ENCODE measurements at places on chromosomes 16 and 17.

- DNase-seq: no peak
Observed at GRCh38 chr17:47621293-47622179, 28.2 kb upstream of the KPNB1 start.

DNA sequence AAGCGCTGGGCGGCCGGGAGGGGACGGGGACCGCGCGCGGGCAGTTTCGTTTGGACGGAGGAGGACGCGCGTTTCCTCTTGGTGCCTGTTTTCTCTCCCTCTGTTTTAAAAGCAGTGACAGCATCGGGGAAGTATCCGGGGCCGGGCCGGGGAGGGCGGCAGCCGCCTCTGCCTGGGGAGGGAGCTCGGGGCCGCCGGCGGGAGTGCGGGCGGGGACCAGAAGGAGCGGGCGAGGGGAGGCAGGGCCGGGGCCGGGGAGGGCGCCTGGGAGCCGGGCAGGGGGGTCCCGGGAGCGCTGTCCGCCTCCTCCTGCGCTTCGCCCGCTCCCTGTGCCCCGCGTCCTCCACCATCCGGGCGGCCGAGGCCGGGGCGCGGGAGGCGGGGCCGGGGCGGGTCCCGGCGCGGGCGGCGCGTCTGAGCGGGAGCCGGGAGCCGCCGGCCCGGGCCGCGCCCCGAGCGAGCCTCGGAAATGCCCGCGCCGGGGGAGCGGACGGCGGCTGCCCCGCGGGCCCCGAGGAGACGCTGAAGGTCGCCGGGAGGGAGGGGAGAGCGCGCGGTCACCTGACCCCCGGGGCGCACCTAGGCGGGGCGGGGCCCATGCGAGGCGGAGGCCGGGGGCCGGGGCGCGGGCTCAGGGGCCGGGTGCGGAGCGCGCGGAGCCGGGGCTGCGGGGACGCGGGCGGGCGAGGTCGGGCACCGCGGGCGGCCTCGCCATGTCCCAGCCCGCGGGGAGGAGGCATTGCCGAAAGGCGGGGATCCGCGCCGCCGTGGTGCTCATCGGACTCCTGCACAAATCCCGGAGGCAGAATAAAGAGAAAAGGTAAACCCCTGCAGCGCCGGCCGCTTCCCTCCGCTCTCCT is 57.3 kb downstream of the RAP1GAP2 start:
- DNase-seq: no peak

DNA sequence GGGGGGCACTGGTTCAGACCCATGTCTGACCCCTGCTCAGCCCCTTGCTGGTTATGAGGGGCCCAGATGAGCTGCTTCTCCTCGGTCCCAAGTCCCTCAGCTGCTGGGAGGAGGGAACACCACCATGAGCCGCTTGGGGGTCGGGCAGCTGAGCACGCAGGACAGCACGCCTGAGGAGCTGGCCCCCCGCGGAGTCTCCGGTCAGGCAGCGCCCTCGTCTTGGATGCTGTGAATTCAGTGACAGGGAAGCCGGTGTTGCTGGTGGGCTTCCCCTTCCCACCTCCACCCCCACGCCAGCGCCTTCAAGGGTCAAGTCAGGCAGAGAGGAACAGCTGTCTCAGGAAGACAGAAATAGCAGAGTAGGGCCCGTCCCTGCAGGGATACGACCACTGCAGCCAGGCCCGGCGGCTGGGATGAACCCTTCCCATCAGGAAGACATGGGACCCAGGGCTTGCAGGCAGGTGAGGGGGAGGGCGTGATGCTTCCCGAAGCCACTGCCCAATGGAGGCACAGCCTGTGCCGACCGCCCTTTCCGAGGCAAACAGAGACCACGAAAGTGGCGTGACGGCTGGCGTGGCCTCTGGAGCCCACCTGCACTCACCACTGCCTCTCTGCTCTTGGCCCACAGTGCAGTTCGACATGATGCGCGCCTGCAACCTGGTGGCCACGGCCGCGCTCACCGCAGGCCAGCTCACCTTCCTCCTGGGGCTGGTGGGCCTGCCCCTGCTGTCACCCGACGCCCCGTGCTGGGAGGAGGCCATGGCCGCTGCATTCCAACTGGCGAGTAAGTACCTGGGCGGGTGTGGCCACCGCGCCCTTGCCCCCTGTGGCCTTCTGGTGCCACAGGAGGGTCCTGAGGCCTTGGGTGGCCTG is 8.1 kb downstream of the TMEM204 start:
- no peak for DNase-seq

GRCh38 chr16:84643180-84643583 is 5.1 kb upstream of the KLHL36 start:
- DNase-seq: no peak

- no peak for DNase-seq
Observed at GRCh38 chr17:77546772-77547241, 406.0 kb downstream of the SEC14L1 start.

DNA sequence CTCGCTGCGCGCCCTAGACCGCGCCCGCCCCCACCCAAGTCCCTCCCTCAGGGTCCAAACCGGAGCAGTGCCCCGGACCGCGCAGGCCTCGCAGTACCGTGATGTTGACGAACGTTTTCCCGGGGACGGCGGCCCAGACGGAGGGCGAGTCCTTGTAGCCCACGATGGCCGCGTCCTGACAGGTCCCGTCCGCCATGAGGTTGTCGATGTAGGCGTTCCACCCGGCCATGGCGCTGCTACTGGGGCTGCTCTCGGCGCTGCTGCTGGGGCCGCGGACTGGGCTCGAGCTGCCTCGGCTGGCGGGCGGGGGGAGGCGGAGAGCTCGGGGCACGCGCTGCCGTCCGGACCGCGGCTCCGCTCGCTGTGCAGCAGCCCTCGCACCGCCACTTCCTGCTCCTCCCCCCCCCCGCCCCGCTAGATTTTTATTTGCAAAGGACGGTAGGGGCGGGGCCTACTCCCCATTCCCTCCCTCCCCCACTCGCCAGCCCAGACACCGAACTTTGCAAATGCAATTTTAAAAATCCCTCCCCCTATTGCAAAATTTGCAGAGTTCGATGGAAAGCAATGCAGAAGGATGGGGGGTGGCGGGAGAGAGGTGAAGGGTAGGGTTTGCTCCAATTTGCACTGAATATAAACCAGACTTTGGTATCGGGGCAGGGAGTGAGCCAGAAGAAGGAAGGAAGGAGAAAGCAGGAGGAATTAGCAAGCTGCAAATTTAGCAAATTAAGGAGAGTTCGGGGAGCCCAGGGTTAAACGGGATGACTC is at the start of gene PFN1:
TSS of gene PFN1 (minus strand) at position 365 of the 765 bp plus-strand sequence. CDS start at position 229, 136 bp downstream.
- no peak for DNase-seq
